ENCODE measurements at places on chromosomes 11 and 22. TPM values are rescaled to one million over a fixed set of nuclear protein-coding genes. Genes with fewer than 3 reads are reported as not detected.

Gene RBM14
- polyA plus RNA-seq = 66.3 TPM

Gene NCF4
- 0.54 TPM for polyA plus RNA-seq

Gene YPEL1
- polyA plus RNA-seq = 3.1 TPM

Gene TMA7B
- polyA plus RNA-seq = not detected

Gene CRYBB2
- polyA plus RNA-seq = not detected

Gene SCGB2A2
- polyA plus RNA-seq = not detected

Gene CARD18
- polyA plus RNA-seq = not detected

Gene KLHDC7B
- 0.75 TPM for polyA plus RNA-seq

Gene ANO1
- polyA plus RNA-seq = 6.2 TPM

Gene MS4A10
- 1.8 TPM for polyA plus RNA-seq

Gene MFRP
- polyA plus RNA-seq = not detected

Gene YPEL4
- 4.1 TPM for polyA plus RNA-seq

Gene C11orf21
- 0.43 TPM for polyA plus RNA-seq

Gene OR51B2
- polyA plus RNA-seq = not detected

Gene SAMM50
- polyA plus RNA-seq = 48.2 TPM

Gene WBP2NL
- not detected for polyA plus RNA-seq
